ENCODE measurements at places on chromosomes 4 and X.

DNA sequence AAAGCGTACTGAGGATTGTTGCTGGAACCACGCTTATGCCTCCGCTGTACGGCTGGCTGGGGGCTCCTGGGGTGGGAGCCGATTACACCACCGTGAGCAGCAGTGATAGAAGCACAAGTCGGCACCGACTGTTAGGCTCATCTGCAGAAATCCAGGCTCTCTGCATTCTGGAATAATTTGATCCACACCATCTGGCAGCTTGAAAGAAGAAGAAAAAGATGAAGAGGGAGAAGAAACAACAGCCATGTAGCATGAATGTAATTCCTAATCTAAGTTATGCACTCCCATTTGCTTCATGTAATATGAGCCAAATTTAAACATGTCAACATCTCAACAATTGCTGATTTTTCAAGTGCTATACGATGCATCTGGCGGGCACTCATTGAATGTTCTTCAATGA is 84.6 kb upstream of the DHX15 start:
- peak; percentile 21 for DNase-seq

DNA sequence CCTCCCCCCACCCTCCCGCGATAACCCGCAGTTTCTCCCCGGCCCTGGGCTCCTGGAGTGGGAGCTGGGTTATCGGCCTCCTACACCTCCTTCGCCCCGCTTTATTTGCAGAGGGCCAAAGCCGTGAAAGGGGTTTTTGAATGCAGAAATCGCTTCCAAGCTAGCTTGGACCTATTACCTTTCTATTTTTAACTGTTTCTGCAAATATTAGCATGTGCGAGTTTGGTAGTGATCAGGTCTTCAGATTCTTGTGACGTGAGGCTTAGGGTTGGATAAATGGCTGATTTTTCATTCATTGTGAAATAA is 1.3 kb downstream of the USP9X start:
- no peak for DNase-seq

GRCh38 chrX:39212456-39212855 is 411.2 kb downstream of the MID1IP1 start:
- DNase-seq, result no peak

DNA sequence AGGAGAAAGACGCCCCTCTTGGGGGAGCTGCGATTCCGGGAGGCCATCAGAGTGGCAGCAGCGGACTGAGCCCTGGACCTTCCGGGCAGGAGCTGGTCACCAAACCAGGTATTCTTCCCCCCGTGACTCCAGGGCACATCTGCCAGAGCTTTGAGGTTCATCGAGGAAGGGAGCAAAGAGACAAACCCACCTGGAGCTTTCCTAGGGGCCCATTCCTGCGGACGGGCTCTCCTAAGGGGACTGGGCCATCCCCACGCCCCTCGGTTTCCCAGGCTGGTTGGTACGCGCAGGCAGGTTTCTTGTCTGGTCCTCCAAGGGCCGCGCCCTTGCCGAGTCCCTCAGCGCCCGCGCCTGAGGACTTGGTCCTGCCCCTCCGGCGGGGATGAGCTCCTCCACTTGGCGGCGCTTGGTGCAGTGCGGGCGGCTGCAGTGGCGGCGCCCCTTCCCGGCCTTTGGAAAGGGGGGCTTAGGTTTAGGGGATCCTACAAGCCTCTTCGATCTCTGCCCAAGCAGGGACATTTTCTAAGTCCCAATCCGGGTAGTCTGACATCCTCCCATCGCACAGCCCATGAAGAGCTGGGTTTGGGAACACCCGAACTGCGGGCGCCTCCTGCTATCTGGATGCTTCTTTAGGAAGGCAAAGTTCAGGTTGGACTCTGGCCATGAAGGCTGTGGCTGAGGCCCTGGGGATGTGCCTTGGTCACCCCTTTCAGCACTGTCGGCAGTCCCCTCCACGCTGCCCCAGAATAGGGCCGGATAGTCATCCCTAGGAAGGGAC is 538 bp downstream of the STBD1 start:
- DNase-seq, result no peak

DNA sequence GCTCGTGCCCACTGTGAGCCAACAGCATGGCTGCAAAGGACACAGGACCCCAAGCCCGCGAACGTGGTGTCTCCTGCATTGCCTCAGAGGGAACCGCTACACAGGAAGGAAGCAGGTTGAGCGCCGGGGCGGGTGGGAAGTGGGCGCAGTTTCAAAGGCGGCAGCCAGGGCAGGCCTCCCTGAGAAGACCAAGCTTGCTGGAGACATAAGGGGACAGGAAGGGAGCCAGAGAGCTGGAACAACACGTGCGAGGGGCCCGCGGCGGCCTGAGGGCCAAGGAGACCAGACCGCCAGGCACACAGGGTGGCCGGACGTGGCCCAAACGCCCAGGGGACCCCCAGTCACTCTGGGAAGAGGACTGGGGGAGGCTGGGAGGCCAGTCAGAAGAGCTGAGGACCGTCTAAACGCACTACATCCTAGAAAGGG is 32.0 kb downstream of the CTBP1 start:
- no peak for DNase-seq

DNA sequence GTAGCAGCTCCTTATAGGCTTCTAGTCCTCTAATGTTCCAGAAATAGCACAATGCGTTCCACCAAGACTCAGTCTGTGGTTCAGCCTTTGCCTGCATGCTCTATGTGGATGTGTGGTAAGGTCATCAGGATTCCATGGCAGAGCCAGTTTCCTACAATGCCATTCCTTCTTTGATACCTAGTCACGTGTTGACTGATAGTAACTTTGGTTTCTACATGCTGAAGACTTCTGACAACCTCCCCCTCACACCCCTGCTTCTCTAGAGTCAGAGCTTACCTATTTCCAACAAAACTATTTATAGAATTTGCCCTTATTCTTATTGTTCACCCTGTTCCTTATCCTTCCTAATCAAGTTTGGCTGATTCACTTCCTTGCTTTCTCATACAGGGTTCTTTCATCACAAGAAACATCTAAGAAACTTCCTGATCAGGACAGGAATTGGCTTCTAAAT is 81.1 kb downstream of the CT47B1 start:
- no peak for DNase-seq

- no peak for DNase-seq
Observed at GRCh38 chr4:31190671-31191070, 470.5 kb downstream of the PCDH7 start.

DNA sequence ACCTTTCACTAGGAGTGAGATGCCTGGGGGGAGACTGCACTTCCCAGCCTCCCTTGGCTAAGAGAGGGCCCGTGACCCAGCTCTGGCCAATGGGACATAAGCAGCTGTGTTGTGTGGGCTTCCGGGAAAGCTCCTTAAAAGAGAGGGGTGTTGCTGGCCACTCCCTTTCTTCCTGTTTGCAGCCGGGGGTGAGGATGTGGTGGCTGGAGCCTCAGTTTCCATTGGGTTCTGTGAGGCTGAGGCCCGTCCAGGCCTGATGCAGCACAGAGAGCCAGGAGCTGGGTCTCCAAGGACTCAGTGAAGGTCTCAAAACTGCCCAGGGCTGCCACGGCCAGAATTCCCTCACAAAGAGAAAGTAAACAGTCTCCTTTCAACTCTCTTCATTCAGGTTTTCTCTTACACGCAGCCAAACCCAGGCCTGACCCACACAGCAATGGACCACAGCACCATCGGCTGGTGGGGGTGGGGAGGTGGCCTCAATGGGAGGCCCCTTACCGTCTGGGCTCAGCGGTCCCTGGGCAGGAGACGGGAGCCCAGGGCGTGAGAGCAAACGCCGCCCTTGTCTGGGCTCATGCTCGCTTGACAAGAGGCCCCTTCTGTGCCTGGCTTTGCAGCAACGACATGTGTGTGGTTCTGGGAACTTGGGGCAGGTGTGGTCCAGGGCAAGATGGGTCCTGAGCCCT is 6.6 kb downstream of the NKX1-1 start:
- DNase-seq, result no peak

DNA sequence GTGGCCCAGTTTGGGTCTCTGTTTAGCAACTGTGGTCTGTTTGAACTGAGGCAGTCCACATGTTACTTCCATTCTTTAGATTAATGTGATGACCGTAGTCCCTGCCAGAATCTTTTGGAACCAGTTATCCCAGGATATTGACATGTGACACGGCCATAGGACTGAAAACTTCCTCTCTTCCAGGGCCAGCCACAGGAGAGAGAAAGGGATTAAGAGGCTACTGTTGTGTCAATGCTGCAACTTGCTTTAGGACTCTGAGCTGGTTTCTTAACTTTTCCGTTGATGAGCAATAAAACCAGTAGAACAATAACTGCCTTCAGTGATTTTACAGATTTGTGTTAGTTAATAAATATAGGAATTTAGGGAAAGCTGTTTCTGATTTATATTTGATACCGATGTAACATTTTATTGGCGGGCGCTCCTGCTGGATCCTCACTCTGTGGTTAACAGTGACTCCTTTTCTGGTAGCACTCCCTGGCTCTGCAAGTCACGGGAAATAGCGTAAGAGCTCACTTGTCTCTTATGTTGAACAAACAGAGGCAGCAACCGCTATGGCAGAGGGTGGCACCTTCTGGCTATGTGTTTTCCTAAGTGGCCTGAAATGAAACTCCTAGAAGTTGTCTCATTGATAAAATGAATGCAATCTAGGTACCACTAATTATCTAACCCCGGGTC is 2.5 kb downstream of the TENM3 start:
- no peak for DNase-seq

DNA sequence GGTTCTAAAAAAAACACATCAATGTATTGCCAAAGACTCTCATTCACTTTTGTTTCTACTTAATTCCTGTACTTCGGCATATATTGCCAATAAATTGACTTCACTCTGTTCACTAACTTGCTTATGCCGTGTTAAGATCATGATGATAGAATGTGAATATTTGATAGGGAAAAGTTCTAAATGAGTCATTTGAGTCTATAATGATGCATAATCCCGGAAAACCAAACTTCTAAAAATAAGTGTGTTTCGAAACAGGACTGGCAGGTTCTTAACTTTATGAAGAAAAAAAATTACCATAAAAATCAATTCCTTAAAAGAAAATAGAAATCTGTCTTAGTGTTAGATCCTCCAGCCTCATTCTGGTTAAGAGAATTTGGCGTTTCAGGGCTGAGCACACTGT is 387.5 kb upstream of the FTHL17 start:
- DNase-seq, result no peak

DNA sequence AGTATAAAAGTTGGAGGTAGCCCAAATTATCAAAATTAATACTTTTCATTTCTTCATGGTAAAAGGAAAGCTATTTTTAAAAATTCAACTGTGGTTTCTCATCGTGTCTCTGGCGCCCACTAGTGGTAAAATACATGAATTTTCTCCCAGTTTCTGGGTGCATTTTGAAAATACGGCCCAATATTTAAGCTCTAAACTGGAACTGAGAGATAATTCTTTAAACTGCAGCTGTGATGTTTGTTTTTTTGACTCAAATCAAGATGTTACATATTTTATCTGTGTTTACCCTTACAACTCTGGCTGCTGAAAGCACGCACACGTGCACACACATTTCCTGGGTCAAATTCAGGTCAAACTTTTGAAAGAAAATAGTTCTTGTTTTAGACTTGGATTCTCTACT is 123.9 kb upstream of the ACSL4 start:
- no peak for DNase-seq

DNA sequence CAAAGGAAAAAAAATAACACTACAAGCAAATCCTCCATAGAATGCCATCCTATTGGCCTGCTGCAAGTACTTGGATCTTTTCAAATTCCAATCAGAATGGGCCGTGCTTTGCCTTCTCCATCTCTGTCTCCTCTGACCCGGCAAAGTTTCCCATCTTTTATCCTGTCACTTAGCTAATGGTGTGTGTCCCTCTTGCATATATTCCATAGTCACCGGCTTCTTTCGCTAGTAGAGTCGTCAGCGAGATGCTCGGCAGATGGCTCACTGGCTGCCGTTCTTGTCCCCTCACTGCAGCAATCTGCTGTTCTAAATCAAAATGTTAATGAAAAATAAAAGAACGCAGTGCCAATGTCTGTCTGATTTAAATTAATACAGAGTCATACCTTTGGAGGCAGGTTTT is 22.1 kb downstream of the GRIA3 start:
- no peak for DNase-seq

DNA sequence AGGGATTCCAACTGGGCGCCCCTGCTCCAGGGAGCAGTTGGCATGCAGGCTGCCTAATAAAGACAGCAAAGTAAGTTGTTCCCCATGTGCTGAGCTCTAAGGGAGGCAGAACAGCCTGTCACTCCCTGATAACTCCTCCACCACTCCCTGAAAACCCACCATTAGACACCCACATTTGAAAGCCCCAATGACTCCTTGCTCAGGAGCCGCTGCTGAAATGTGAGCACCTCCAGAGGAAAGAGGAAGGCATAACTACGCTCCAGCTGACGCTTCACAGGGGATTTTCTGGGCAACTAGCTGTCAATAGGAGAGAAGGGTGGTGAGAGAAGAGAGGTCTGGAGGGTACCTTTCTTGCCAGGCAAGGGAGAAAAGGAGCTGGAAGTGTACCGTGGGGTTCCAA is 62.5 kb downstream of the NPY1R start:
- no peak for DNase-seq

DNA sequence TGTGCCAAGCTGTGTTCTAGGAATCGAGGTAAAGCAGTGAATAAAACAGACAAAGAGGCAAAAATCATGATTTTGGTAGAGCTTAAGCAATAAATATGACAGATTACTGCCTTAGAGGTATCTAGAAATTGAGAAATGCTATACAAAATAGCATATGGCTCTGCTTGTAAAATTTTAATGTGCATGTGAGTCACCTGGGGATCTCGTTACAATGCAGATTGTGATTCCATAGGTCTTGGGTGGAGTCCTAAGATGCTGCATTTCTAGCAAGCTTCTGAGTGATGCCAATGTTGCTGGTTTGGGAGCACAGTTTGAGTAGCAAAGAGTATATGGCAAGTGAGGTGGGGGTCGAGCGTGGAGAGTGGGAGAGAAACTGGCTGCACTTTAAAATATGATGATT is 697.3 kb upstream of the MAGEB2 start:
- DNase-seq, result no peak

DNA sequence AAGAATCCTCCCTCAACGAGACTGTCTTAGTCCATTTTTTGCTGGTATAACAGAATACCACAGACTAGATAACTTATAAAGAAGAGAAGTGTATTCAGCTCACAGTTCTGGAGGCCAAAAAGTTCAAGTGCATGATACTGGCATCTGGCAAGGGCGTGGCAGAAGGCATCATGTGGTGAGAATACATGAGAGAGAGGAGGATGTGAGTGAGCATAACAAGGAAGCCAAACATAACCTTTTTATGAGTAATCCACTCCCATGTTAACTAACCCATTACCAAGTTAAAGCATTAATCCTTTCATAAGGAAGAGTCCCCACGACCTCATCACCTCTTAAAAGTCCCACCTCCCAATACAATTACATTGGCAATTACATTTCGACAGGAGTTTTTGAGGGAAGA is 504.6 kb downstream of the IQCM start:
- DNase-seq, result no peak

DNA sequence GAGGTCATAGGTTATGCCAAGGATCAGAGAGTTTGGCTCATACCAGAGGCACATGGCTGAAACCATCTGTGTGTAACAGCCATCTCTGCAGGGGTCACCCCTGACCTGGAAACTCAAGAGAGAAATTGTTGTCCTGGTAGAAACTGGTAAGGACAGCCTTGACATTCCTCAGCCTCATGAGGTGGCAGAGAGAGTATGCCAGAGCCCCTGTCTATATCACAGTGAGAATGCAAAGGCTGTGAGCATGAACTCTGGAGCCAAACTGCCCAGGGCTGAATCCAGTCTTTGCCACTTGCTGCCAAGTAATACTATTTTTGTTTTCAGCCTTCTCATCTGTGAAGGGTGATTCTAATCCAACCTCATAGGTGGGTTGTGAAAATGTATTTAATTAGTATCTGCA is 37.1 kb upstream of the CCDC149 start:
- DNase-seq, result no peak
